ENCODE measurements at places on chromosomes 2 and 18. TPM values are rescaled to one million over a fixed set of nuclear protein-coding genes. Genes with fewer than 3 reads are reported as not detected.

DNA sequence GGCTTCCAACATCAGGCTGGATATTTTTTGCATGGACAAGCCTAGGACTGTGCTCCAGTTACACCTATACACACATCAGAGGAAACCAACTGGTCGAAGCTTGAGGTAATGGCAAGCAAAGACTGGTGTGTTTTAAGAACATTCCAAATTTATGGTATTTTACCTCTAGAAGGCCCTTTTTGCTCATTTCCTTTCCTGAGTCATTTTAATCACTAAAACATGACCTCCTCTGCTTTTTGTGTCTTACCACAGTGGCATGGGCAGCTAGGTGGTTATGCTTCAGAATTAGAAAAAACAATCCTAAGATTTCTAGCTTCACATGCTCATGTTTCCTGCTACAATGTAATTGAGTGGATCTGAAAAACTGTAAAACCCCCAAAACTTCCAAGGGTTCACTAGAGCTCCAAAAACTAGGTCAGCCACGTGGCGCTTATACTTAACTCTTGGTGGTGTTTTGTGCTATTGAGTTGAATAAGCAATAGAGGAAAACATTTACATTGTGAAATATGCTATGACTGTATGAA is 30.6 kb upstream of the CHRNA1 start:
- peak; percentile 19 for DNase-seq

- no peak for DNase-seq
These were observed 678 bp upstream of the VAPA start for GRCh38 chr18:9913151-9913525.

The NAB1 gene
- total RNA-seq, result 61.3 TPM

DNA sequence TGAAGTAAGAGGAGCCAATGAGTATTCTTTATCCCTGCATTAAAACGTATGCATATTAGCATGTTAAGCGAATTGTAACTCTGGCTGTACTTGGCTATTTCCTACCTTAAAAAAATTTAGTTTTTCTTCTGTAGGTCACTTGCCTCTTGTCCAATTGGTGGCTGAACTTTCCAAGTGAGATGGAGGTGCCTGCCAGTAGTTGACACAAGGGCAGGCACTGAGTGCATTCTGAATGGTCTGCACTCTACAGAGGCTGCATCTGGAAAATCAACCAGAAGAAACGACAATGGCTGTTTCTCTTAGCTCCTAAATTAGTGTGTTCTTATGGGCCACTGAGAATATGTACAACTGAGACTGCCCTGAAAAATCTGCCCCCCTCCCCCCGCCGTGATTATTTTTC is 160.8 kb downstream of the PRPF40A start:
- DNase-seq, result no peak

DNA sequence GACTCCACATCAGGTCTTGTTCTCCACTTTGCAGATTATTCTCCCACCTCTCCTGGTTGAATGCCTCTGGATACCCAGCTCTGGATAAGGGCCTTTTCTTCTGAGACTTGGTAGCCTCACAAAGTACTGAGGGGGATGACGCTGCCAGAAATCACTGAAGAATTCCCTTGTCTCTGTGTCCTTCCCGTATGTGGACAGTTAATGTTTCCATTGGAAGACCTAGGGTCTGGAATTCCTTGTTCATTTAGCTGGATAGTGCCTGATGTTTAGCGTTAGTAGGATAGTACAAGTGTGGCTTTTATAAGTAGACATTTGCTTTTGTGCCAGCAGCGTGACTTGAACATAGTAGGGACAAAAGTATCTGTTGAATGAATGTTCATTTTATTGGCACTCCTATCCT is 76.9 kb downstream of the CLHC1 start:
- DNase-seq, result no peak

GRCh38 chr2:175698061-175698460 is 304.0 kb downstream of the LNPK start:
- no peak for DNase-seq

The RAB12 gene
- total RNA-seq, result 14.5 TPM

DNA sequence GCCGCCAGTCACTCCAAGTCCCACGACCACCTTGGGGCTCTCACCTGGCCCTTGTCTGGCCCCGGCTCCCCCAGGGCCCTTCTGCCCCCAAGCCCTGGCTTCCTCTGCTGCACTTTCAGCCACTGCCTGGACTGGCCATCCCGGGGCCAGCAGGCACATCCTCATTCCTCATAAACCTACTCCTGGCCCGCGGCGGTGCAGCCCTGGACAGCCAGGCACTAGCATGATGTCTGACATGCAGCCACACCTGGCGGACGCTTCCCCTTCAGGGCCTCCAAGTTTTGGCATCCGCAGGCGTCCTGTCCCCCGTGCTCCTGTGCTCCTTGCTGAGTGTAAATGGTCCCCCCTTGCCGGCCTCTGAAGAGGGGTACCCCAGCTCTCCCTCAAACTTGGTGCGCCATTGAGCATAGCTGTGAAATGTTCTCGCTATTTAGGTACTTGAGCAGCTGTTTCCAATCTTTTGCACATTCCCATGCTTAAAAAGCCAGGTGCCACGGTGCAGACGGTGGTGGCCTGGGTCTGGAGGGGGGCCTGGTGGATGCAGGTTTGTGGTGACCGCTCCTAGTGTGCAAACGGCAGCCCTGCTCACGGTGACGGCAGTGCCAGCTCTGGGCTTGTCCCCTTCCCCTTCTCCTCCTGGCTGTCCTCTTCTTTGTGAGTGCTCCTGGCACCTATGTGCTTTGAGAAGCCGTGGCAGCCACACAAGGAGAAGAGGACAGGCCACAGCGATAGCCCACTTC is 123.8 kb downstream of the MBP start:
- no peak for DNase-seq

- DNase-seq, result no peak
These were observed 1.1 kb downstream of the DSC3 start for GRCh38 chr18:31041271-31042083.

DNA sequence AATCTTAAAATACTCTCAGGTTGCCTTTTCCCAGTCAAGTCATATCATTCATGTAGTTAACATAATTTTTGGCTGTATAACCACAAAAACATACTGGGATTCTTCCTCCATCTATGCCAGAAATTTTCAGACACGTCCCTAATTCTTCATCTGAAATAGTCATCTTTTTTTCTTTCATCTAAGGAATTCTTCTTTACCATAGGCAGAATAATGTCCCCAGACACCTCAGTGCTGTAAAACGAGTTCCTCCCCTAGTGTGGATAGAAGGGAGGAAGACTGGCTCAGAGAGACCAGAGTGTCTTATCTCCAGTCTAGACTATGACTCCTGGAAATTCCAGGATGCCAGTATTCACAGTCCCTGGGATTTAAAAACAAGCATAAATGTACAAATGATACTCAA is 127.8 kb downstream of the MREG start:
- no peak for DNase-seq

DNA sequence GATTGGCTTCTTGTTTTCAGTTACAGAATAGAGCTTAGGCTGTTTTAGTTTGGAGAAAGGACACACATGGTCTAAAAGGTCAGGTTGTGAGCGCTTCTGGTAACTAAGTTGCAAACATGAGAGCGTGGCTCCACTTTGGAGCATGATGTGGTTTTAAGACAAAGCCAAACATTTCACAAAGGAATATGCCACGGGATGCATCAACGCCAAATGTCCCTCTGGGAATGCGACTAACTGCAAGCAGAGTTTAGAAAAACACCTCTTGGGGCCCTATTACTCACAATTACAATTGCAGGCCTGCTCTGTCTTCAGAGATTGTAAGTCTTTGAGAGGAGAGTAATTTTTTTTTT is 25.4 kb downstream of the MYO7B start:
- DNase-seq, result no peak

GRCh38 chr2:239964399-239965185 is 60.5 kb downstream of the NDUFA10 start:
- DNase-seq, result no peak

DNA sequence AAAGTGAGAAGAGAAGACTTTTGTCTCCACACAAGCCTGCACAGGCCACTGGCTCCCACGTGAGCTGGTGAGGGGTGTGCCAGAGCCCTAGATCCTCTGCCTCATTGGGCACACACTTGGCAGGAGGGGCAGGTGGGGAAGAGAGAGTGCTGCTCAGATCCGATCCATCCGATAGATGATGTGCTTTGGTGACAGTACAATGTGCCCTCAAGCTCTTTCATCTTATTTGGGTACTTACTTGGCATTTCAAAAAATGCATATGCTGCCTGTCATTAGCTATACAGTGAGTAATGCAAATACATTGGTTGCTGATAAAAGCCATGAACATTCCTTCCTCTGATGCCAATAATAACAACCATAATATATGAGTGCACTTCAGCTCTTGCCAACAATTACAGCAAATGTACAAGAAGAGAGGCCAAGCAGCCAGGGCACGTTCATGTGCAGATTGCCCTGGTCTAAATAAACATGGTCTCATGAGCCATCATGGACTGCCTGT is 255.3 kb downstream of the VAPA start:
- DNase-seq, result no peak

GRCh38 chr2:60861736-60862135 is 19.6 kb upstream of the REL start:
- DNase-seq, result no peak

- DNase-seq, result no peak
These were observed 13.0 kb upstream of the RMDN2 start for GRCh38 chr2:37912056-37912455.

DNA sequence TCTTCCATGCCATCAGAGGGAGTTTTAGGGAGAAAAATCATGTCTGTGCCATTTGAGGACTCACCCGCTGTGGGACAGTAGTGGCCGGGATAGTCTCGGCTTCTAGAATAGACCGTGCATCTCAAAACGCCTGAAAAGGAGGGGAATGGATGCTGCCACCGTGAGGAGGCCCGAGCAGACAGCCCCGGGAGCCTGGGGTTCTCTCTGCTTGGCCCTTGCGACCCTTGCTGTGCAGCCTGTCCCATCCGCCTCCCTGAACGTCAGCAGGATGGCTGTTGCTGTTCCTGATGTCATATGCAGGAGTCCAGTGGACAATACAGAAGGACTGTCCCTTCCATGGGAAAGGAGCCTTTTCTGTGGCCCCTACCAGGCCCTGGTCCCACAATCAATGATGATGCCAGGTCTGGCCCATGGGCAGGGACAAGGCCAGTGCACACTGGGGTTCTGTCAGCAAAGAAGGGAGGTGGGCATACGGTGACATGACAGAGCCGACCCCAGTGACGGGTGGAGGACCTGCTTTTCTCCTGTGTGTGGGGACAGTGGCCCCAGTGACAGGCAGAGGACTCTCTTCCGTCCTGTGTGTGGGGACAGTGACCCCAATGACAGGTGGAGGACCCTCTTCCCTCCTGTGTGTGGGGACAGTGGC is 58.8 kb downstream of the ACKR3 start:
- no peak for DNase-seq

All from activated T-cell treated with anti-CD3 and anti-CD28 coated beads, Interleukin-2, amount 50 U/mL, for 72 hours (primary cell).